DND-41 (cell line): ENCODE measurements at places on chromosomes 7 and 10.

DNA sequence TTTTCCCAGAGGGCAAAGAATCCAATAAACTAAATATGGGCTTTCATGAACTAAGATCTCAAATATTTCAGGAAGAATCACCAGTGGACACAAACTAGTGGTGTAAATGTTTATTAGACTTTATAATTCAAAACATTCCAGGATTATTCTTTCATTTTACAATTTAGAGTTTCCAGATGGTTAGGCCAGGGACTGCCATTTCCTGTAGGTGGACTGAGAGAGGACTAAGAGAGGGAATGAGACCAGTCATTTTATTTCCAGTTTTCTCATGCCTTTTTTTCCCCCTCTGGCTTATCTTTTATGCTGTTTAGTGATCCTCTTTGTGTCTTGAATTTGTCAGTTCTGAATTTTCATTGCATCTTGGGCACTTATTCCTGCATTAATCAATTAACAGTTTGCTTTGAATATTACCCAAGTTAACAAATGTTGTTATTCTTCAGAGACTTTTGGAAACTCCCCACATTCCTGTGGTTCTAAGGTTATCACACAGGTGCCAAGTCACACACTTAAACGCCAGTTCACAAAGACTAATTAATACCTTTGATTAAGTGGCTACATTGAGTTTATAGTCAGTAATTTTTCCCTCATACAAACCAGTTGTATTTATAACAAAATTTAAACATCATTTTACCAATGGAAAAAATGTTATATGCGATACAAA lies 12.3 kb downstream of the CISD1 start:
- no peak overlapping the region for H3K27ac ChIP-seq
- peaks cover 32% of the 10 kb centered on the region for H3K36me3 ChIP-seq
- no peak overlapping the region for H3K4me3 ChIP-seq
- H3K27me3 ChIP-seq, result no peaks in the 10 kb centered on the region

DNA sequence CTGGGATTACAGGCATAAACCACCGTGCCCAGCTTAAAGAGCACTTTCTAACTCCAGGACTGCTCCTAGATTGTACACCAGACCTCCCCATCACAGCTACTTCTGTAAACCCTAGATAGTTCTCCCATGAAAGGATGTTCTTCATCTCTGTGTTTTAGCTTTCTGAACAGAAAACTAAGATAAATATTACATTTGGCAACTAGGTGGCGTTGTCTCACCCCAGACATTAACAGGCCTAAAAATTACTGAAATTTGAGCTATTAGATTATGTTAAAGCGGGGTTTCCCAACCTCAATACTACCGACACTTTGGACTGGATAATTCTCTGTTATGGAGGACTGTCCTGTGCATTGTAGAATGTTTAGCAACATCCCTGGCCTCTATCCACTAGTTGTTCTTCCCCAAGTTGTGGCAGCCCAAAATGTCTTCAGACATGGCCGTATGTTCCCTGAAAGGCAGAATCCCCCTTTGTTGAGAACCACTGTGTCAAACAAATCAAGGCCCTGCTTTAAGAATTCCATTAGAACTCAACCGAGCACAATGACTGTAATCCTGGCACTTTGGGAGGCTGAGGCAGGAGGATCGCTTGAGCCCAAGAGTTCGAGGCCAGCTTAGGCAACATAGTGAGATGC lies 19.1 kb downstream of the ATOH7 start:
- no peaks in the 10 kb centered on the region for H3K36me3 ChIP-seq
- H3K27me3 ChIP-seq, result peaks cover 2% of the 10 kb centered on the region
- no peaks in the 10 kb centered on the region for H3K4me1 ChIP-seq
- peak; percentile 5 for DNase-seq
- H3K4me3 ChIP-seq, result no peak overlapping the region

DNA sequence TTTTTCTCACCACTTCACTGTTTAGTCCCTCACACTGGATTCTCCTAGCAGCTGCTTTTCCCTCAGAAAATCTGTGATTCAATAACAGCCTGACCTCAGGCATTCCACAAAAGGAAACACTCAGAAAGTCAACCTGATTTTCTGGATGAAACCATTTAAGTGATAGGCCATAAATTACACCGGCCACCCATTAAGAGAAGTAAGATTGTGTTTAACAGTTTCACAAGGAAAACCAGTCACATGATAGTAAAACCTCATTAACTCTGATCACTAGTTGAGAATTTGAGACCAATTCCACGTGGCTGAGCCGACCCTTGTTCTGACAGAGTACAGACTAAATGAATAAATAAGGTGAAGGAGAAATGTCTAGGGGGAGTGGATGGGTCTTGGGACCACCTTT lies 7.7 kb downstream of the GRM8 start:
- DNase-seq, result no peak
- peaks cover 11% of the 10 kb centered on the region for H3K27me3 ChIP-seq
- no peak overlapping the region for H3K4me3 ChIP-seq
- H3K4me1 ChIP-seq, result no peaks in the 10 kb centered on the region

DNA sequence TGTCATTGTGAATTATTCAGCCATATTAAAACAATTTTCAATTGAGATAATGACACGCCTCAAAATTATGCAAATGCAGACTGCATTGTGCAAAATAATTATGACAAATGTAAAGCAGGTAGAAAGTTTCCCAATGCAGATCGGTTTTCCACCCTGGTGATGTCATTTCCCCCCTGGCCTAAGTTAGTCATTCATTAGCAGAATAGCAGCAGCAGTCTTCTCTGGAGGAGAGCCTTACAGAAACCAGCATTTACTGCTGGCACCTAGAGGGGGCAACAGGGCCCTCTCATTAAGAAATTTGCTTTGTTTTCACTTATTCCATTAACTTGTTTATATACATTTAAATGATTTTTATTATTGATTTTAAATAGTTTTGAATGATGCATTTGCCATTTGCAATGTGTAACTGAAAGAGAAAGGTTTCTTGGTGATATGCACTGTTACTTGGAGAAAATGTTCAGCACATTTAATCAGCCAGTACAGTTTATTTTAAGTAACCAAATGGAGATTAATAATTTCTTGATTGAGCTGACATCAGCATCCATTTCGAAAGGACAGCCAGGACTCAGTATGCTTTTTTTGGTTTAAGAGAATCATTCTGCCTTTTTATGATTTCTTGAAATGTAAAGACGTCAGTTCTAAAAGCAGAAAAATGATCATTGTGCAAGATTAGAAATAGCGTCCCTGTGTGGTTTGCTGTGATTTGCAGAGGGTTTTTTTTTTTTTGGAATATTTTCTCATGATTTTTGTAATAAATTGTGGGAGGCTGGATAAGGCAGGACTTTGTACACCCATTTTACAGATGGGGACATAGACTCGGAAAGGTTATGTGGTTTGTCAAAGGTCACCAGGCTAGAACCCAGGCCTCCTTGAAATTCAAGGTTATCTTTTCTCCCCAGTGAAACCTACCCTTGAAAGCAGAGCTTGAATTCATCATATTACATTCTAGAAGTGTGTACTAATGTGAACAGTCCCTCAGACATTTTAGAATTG lies 3.5 kb downstream of the ARID5B start:
- H3K27me3 ChIP-seq, result peaks cover 19% of the 10 kb centered on the region
- DNase-seq, result no peak
- H3K4me3 ChIP-seq, result no peak overlapping the region
- no peak overlapping the region for H3K27ac ChIP-seq
